ENCODE measurements at places on chromosomes 6 and 20.
A peak's percentile ranks its signal among the peaks of the same experiment; 100 is the strongest.

DNA sequence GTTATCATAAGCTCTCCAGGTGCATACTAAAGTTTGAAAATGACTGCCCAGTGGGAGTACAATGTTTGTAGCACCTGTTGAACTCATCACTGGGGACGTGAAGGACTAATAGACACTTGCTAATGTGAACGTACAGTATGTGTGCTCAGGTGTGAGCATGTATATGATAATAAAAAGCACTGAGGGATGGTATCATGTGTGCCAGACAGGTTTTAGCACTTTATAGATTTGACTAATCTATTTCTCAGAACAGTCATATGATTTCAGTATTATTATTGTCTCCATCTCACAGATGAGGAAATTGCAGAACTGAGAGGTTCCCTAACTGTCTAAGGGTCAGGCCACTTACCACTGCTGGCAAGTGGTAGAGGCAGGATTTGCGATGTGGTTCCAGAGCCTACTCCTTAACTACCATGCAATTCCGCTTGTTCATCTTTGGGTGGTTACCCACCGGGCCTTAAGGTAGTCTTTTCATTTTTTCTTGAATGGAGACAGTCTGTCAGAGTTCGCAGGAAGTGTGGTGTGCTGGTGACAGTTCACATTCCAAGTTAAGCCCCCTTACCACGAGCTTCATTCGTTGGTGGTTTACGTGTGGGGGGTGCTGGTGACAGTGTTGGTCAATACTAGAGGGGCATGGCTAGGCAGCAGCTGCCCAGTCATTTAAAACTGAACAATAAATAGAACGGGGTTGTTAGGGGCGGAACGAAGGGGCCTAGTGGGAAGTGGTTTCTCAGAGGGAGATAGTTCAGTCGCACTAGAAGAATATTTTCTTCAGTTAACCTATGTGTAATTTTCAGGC is 46.8 kb downstream of the RREB1 start:
- DNase-seq = no peak

- DNase-seq = no peak
Measured at GRCh38 chr6:113047932-113048331, 700.8 kb downstream of the RFPL4B start.

DNA sequence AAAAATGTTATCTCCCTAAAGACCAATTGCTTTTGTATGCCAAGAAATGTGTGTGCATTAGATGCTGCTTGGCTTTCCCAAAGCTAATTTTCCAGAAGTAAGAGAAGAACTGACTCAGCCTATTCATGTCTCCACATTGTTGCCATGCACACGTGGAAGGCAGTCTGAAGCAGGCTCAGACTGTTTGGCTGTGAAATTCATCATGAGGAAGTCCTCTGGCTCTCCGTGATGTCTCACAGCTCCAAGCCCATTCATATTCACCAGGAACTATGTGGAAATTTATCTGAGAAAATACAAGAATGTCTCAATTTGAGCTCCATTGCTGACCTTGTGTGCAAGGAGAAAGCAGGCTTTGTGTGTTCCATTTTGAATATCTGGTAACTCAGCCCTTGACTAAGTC is 1022.2 kb upstream of the GJE1 start:
- no peak for DNase-seq

DNA sequence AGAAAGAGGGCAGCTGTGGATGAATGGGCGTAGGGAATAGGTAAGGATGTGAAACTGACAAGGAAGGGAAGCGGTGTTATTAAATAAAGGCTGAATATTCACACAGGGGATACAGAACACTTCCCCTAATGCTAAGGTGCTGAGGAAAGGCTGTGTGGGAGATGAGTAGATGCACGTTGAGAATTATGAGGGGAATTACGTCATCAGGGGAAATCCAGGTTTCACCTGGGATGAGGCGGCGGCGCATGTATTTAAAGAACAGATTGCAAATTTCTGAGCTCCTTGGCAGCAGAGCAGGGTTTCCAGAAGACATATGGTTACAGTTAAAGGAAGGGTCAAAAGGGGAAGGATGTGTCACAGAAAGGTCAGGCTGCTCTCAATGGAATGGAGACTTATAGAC is 28.7 kb upstream of the EDN1 start:
- no peak for DNase-seq

DNA sequence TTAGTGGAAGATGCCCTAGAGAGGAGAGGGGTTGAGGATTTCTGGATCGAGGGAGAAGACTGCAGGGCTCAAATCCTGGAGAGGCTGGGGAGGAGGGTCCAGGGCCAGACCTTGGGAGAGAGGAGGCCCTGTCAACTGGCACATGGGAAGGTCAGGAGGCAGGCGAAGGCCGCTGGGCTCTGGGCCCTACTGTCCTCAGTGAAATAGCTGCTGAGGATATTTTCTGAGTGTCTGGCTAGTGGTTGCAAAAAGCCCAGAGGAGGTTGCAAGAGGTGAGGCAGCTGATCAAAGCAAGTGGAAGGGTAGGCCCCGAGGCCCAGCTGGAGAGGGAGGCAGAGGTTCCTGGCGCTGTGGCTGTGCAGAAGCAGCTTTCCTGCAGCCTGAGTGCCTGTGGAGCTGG is 103.4 kb upstream of the MLN start:
- DNase-seq = no peak

GRCh38 chr6:100626721-100627120 is 162.0 kb upstream of the SIM1 start:
- DNase-seq = no peak

DNA sequence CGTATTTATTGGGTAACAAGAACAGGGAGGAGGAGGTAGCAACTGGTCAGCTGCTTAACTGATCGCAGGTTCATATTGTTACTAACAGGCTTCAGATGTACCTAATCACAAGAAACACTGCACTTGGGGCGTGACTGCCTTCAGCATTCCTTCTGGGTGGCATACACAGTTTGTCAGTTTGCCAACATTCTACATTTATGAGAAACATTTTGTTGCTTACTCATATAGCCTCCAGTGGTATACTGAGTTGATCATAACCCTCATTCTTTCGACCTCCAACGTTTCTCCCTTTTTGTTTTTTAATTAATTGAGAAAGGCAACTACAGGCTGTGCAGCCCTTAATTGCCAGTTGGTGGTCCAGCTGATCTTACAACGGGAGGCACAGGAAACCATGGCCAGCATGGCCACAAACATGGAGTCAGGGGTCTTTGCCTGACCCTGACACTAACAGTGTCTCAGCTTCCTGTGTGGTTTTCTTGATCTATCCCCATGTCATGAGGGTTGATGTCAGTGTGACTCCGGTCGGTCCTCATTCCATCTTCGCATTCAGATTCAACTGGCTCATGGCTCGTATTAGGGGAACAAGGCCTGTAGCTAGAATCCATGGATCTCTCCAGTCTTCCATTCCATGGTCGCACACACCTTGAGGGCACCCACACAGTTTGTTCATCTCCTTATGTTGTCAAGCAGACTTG is 9.4 kb downstream of the EPB41L2 start:
- no peak for DNase-seq

- no peak for DNase-seq
Measured at GRCh38 chr6:88490908-88491264, 324.7 kb upstream of the CNR1 start.

DNA sequence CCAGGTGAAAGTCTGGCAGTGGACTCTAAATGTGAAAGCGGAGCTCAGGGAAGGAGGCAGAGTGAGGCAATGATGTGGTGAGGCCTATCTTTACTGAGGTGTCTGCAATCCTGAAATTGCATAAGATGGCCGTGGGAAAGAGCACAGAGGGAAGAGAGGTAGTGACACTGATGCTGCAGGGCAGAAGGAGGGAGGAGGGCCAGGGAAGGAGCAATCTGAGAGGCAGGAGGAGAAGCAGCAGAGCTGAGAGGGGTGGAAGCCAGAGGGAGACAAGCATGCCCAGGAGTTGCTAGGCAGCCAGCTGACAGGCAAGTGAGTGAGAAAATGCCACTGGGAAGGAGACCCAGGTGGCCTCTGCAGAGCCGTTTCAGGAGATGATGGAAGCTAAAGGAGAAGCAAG is 97.4 kb upstream of the CNR1 start:
- no peak for DNase-seq

DNA sequence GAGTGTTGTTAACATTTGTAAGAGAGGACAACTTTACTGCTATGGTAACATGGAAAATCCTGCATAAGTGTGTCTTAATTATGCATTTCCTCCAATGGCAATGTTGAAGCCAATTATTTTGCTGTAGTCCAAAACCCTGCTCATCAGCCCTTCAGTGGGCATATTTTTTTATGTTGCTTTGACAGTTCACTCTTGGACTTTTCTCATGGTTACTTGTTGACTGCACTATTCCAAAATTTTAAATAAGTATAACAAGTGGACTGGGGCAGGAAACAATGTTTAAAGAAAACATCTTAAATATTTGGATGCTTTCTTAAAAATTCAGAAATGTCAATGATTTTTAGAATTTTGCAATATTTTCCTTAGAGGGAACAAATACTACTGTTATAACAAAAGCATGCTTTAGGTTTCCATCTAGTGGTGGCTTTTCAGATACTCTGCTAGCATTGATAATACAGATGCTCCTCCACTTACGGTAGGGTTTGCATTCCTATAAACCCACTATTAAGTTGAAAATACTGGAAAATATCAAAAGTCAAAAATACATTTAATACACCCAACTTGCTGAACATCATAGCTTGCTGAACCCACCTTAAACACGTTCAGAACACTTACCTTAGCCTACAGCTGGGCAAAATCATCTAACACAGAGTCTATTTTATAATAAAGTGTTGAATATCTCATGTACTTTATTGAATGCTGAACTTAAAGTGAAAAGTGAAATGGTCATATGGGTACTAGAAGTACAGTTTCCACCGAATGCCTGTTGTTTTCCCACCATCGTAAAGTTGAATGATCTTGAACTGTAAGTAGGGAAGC is 86.4 kb downstream of the ADGRG6 start:
- peak; percentile 20 for DNase-seq

DNA sequence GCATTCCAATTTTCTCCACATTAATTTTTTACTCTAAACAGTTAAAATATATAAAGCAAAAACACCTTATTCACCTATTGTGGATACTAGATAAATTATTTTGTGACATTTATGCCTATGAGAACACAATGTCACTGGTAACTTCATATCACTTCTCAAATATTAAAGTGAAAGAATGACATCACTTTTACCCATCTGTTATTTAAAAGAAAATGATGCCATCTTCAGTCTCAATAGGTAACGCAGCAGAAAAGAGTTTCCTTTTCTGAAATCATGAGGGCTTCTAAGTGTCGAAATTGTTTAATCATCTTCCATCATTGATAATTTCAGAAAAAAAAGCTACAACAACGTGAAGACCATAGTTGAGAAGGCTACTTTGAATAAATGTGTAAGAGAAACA is 2.9 kb downstream of the HAO1 start:
- no peak for DNase-seq

All from CD4-positive, alpha-beta T cell treated with Interleukin-4 for 1 hour (primary cell).